ENCODE measurements at places on chromosomes 5 and 9.

DNA sequence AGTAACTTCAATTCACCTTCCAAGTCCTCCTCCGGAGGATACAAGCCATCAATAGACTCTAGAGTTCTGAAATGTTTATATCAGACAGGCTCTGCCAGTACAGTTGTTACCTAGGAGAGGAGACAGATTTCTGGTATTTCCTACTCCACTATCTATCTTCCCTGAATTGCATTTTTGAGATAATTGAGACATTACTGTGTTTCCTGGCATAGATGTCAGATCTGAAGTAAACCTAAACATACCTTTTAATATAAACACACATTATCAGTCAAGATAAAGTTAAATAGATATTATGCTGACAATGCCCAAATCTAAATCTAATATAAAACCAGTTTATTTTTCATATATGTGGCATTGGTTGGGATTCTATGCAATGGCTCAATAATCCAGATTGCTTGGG, 8.2 kb upstream of the TYRP1 start:
- no peak for DNase-seq

GRCh38 chr9:14993901-14994554, 83.8 kb upstream of the FREM1 start:
- no peak for DNase-seq

DNA sequence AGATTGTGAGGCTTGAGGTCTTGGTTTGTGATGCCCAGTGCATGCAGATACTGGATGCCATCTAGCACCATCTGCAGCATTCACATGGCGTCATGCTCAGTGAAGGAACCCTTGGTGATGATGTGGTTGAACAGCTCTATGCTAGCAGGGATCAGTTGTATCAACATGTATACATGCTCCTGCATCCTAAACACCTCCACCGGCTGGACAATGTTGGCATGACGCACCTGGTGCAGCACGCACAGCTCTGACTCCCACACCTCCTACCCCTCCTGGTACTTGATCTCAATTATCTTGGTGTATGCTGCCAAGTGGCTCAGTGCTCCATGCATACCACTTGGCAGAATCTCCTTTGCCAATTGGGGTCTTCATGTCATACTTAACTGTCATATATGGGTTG, 49.1 kb downstream of the MTREX start:
- no peak for DNase-seq

- no peak for DNase-seq
Measured at GRCh38 chr5:109759306-109759705, 69.6 kb downstream of the MAN2A1 start.

DNA sequence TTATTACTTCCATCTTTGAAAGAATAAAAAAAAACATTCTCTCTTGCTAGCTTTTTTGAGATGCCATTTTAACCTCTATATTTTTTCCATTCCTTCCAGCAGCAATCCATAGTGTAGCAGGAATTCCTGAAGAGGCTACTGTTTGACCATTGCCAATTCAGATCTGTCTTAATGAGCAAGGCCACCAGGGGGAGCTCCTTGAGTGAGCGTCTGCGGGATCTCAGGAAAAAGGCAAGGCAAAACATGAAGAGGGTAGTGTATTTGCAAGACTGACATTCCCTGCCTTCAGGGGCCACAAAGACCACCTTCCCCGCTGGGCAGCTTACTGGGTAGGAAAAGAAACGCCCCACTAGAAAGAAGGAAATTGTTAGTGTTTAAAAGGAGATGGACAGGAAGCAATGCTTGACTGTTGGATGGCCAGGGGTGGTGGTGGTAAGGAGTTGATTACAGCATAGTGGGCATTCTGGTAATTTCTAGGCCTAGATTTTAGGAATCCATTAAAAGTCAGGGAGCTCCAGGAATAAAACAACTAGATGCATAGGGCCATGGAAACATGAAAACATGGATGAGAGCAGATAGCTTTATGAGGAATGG, 206.6 kb upstream of the HAPLN1 start:
- DNase-seq = peak; percentile 11
